Left lung (tissue), 14 donors: ENCODE measurements at places on chromosomes 16 and 17. TPM values are rescaled to one million over a fixed set of nuclear protein-coding genes. Genes with fewer than 3 reads are reported as not detected.

CRHR1 gene
- total RNA-seq: not detected

CDRT15L2 gene
- not detected for total RNA-seq

MYCBPAP gene
- total RNA-seq: 2.7 TPM

DNAH9 gene
- 0.38 TPM for total RNA-seq

KCNH6 gene
- total RNA-seq: 0.71 TPM

VMO1 gene
- total RNA-seq: 2.1 TPM

TPSAB1 gene
- total RNA-seq: 35.1 TPM

CBX2 gene
- total RNA-seq: 2.6 TPM
